ENCODE measurements at places on chromosomes 12 and 14.

GRCh38 chr14:92760524-92760805 is 12.0 kb upstream of the LGMN start:
- DNase-seq: no peak

GRCh38 chr12:111386885-111387284 is 18.0 kb upstream of the PHETA1 start:
- DNase-seq: no peak

- no peak for DNase-seq
Observed at GRCh38 chr12:132309596-132310086, 19.7 kb downstream of the GALNT9 start.

- no peak for DNase-seq
Observed at GRCh38 chr14:105647784-105648608, 121.6 kb downstream of the TMEM121 start.

GRCh38 chr14:93032421-93032936 is 83.2 kb downstream of the ITPK1 start:
- no peak for DNase-seq

- DNase-seq: no peak
Observed at GRCh38 chr12:17151917-17152316, 546.0 kb upstream of the LMO3 start.

DNA sequence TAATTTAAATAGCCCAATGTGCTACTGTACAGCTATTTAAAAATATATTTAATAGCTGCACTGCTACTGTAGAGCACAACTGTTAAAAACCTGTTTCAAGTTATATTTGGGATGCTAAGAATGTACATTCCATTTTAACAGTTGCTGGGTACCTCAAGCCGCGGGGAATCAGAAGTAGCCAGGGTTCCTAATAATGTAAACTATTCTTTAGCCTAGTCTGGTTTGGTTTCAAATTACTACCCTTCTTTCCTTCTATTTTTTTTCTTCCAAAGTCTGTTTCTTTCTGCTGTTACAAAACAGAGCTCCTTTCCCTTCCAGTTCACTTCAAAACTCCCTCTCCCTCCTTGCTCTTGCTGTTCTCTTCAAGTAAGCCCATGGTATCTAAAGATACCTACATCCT is 21.3 kb downstream of the SCAF11 start:
- no peak for DNase-seq

DNA sequence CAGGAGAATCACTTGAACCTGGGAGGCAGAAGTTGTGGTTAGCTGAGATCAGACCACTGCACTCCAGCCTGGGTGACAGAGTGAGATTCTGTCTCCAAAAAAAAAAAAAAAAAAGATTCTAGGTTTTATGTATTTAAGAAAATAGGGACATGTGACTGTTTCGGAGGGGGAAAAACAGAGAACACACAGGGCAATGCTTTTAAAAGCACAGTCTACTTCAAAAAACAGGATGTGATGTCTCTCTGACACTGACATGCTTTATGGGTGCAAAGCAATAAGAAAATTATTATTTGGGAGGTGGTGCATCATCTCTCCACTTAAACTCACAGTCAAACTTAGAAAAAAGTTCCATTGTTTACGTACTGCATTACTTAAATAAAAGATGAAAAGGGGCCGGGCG is 28.7 kb downstream of the CLIP1 start:
- DNase-seq: no peak

DNA sequence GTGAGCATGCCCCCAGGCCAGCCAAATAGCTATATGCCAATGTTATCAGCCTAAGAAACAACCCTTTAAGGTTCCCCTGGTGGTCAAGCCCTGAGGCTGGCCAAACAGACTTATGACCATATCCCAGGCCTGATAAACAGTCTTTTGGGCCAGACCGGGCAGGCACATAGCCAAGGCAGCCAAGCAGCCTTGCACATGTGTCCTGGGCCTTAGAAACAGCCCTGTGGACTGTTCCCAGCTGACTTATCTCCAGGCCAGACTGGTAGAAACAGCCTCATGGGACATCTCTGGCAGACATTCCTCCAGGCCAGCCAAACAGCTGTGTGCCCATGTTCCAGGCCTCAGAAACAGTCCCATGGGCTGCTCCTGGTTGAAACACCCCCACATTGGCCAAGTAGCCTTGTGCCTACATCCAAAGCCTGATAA is 295.0 kb upstream of the MGAT4C start:
- no peak for DNase-seq

DNA sequence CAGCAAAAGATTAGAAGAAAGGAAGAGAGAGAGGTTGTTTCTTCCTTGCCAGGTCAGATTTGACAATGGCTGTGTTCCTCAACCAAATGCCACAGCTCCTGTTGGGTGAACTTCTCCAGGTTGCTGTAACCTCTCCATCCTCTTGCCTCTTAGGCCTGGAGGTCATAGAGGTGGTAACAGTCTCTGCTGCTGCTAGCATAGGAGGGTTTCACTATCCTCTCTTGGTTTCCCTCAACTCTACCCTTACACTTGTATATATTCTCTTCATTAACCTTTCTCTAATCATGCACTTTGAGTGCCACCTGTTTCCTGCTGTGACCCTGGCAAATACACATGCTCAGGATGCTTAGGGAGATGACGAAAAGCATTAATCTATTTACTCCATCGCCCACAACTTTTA is 67.7 kb upstream of the HIF1A start:
- no peak for DNase-seq

- DNase-seq: peak; percentile 60
Observed at GRCh38 chr14:49999146-49999761, 106.4 kb downstream of the ARF6 start.

GRCh38 chr12:30925607-30926242 is 823 bp upstream of the TSPAN11 start:
- no peak for DNase-seq

DNA sequence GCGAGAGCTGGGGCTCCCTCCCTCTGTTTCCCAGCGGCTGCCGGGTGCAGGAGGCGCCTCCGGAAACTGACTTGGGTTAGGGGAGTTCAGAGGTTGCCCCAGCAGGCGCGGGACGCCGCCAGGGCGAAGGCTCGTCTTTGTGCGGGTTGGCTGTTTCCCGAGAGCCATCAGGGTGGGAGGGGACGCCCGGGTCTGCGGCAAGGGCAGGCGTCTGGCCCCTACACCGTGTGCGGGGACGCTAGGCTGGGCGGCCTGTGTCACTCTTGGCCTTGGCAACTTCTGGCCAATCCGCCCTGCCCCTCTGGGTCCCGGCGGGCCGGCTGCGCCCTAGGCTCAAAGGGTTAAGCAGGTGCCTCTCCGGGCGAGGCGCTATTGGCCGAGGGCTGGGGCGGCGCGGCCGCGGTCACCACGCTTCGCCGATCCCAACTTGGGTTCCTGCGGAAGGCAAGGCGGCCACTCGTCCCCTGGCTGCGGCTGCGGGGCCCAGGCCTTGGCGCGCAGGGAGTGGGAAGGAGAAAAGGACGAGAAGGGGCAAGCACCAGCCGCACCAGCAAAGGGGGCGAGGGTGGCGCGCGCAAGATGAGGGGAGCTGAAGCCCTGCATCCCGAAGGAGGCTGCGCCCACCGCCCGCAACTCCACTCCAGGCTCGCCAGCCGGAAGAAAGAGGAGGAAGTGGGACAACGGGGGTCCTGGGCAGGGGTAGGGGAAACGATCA is 5.6 kb upstream of the NPAS3 start:
- DNase-seq: no peak

DNA sequence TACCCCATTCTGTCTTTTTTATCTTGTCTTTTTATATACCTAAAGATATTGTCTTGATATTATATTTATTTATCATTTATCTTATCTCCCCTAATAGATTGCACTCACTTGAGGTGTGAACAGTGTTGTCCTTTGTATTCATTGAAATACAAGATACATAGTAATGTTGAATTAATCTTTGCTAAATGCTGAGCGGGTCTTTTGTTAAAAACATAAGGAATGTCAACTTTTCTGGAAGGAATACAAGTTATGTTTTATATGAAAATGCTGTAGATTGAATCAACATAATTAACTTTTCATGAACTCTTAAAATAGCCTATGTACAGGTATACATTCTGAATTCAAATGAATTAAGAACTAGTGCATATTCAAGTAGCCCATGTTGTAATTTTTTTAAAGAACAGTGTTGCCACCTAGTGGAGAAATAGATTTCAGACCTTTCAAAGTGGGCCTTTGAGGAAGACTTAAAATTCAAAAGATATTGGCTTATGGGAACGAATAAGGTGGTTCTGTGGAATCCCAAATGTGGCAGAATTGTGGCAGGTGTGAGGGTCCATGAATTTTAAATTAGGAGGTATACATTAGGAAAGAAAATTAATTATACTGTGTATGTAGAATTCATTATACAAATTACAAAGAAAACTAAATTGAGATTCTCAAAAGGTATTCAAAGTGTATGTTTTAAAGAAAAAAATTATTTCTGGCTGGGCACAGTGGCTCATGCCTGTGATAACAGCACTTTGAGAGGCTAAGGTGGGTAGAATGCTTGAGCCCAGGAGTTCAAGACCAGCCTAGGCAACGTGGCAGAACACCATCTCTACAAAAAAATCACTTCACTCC is 19.1 kb downstream of the BBOF1 start:
- DNase-seq: no peak
